HL-60 (cell line): ENCODE measurements at places on chromosomes 2 and 18.
A peak's percentile ranks its signal among the peaks of the same experiment; 100 is the strongest.

- no peak for DNase-seq
Measured at GRCh38 chr2:25358836-25359235, 17.1 kb upstream of the DNMT3A start.

GRCh38 chr18:44758861-44759631 lies 78.4 kb downstream of the SETBP1 start:
- no peak for DNase-seq

DNA sequence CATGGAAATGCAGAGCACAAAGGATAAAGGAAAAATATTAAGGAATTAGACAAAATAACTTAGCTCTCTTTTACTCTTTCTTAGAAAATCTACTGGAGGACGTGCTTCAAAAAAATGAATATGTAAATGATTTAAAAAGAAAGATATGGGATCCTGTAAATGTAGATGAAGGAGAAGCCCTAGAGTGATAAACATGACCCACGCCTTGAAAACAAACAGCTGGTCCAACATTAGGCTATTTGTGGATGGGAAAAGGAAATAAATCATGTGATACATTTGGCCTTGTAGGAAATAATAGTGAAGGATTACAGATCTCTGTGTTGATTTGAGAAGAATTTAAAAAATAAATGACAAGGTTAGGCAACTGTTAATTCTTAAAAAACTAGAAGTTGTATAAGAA lies 492.1 kb upstream of the SLC39A10 start:
- no peak for DNase-seq

- no peak for DNase-seq
Measured at GRCh38 chr2:239306274-239307220, 94.3 kb downstream of the HDAC4 start.

GRCh38 chr2:40200366-40200915 lies 251.4 kb downstream of the SLC8A1 start:
- no peak for DNase-seq

- DNase-seq = no peak
Measured at GRCh38 chr2:126775300-126775985, 119.5 kb downstream of the GYPC start.

- no peak for DNase-seq
Measured at GRCh38 chr2:158810731-158811460, 15.8 kb downstream of the DAPL1 start.

DNA sequence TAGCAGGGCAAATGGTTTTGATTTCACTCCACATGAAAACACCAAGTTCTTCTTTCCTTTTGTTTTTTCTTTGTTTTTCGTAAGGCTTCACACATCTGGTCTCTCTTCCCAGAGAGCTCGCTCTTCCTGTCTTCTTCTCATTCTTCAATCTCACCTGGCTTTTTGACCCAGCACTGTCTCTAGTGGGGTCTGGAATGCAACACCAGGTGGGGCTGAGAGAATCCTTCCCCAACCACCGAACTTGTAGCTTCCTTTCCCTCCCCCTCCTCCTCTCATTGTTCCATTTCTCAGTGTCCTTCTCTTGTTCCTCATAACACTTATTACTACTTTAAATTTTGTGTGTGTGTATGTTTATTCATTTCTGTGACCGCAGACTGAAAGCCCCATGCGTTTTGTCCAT lies 13.5 kb upstream of the PIEZO2 start:
- no peak for DNase-seq

GRCh38 chr18:26875040-26875654 lies 9.6 kb upstream of the AQP4 start:
- no peak for DNase-seq

GRCh38 chr2:204268458-204268857 lies 276.8 kb upstream of the PARD3B start:
- no peak for DNase-seq

- DNase-seq = peak; percentile 45
Measured at GRCh38 chr18:57581301-57581934, 5.1 kb downstream of the FECH start.

GRCh38 chr2:59232394-59233165 lies 991.5 kb upstream of the FANCL start:
- DNase-seq = no peak

DNA sequence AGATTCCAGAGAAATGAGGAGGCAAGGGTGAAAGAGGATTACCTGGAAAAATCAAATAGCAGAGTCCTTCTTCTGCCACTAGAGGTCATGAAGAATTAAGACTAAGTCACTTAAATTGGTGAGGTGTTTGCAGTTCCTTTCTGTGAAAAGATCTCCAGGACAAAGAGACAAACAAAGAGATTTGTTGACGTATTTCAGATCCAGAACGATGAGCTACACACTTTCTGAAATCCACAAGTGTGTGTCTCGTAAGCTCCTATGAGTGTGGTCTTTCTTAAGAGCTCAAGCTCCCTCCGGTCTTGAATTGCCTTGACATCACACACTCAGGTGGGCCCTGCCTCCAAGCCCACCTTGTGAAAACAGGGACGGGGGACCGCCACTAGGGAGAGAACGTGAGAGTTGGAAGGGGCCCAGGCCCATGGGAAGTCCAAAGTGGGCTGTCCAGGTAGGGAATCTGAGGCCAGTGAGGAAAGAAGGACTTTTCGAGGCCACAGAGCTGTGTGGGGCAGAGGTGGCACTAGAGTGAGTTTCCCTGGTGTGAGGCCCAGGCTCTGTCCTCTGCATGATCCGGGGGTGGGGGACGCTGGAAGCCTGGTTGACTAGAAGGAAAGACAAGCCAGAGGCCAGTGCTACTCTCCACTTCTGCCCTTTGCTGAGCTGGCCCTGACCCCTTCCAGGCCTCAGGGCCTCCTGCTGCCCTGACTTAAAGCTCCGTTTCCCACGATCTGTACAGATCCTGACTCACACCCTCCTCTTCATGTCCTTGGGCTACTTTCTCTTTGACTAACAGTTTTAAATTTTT lies 168.1 kb upstream of the NCK2 start:
- peak; percentile 6 for DNase-seq

DNA sequence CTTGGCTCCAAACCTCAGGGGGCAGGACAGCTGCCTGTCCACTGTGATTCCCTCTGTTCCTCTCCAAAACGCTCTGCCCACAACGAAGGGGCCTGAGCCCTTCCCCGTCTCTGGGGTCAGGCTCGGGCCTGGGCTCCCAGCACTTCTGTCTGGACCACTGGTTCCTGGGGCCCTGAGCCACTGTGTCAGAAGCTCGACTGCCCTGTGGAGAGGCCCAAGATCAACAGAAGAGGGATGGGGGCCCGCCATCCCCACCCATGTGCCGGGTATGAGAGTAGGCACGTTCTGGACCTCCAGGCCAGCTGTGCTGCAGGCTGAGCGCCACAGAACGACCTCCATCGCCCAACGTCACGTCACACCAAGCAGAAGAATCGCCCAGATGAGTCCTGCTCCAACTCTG lies 119.9 kb upstream of the HS6ST1 start:
- no peak for DNase-seq

- DNase-seq = no peak
Measured at GRCh38 chr2:12442476-12442847, 274.3 kb upstream of the TRIB2 start.

- DNase-seq = no peak
Measured at GRCh38 chr2:120429586-120430500, 83.9 kb downstream of the INHBB start.

DNA sequence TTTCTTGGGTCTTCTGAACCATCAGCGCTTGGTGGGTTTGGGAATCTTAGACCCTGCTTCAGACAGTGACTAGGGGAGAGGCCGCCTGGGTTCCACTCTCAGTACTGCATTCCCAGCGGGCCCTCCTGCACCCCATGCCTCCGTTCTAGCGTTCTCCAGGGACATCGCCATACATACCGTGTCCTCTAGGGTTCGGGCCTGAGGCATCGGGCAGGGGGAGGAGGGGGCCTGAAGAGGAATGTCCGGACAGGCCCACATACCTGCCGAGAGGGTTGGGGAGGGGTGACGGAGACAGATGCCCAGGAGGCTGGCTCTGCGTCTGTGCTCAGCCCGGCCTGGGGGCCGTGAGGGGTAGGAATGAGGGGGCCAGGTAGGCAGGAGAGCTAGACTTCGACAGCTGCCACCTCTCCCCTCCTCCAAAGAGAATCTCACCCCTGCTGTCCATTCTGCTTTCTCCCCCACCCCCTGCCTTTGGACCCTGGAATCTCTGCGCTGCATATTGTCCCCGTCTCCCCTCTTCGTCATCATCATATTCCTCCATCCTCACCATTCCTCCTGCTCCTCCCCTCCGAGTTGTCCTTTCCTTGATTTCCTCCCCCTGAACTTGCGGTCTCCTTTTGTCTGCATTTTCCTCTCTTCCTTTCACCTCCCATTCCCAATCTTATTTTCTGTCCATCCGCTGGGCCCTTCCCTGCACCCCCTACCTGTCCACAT lies 7.8 kb upstream of the WNT10A start:
- no peak for DNase-seq

- no peak for DNase-seq
Measured at GRCh38 chr2:7841751-7842150, 840.1 kb upstream of the ID2 start.

DNA sequence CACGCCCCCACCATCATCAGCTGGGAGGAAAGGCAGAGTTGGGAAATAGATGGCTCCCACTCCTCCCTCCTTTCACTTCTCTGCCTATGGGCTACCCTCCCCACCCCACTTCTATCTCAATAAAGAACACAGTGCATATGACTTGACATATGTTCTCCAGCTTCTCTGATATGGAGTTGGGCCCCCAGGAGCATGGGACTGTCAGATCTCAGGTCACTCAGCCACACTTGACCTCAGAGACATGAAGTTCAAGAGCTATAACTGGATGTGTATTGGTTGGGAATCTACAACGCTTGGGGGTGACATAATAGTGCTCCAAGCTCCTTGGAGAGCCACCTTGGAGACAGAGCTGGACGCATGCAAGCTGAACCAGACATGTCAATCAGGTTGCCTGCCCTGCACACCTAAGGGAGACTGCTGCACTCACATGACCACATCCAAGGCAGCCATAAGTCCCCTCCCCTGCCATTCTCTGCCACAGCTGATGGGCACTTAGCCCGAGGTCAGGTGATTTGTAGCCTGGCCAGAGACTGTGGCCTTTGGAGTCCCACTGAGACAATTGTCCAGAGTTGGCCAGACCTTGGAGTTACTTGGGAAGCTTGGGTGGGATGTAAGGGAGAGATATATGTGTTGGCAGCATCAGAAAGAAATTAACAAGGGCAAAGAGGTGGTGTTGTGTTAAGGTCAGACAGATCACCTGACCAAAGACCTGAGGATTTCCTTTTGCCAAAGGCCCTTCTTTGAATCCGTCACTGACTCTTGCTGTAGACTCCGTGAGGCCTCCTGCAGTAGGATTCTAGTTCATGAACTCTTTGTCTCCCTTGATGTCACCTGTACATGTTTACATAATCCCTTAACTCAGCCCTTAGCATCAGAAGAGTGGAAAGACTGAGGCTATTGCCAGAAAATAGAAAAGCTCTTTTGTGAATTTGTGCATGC lies 3.7 kb downstream of the INHA start:
- no peak for DNase-seq

- DNase-seq = no peak
Measured at GRCh38 chr2:44706681-44707553, 234.6 kb upstream of the SIX3 start.
